ENCODE measurements at places on chromosomes 1 and 21. TPM values are rescaled to one million over a fixed set of nuclear protein-coding genes. Genes with fewer than 3 reads are reported as not detected.

GRCh38 chr1:108057541-108057940 lies 92.6 kb upstream of the VAV3 start:
- no peaks in the 10 kb centered on the region for H3K4me1 ChIP-seq
- no peak for DNase-seq
- no peak overlapping the region for H3K4me3 ChIP-seq
- H3K27me3 ChIP-seq = no peaks in the 10 kb centered on the region

Gene FASLG
- total RNA-seq = 44.5 TPM

DNA sequence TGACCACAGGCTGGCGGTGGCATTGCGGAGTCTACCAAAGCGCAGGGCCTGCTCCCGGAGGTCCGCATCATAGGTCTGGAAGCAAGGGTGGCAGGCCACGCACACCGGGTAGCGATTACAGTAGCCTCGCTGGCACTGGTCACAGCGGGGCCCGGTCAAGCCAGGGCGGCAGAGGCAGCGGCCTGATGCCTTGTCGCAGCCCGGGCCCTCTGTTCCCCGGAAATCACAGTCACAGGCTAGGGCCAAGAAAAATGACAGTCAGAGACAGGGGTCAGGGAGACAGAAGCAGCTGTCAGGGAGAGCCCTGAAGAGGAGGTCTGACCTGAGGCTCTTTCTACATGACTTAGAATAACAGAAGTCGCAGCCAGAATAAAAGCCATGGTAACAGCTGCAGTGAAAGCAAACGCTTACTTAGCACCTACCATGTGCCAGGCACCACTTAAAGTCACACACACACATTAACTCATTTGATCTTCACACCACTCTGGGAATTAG lies 26.4 kb downstream of the LAMB3 start:
- H3K27ac ChIP-seq = no peak overlapping the region
- no peaks in the 10 kb centered on the region for H3K27me3 ChIP-seq
- H3K36me3 ChIP-seq = no peaks in the 10 kb centered on the region
- no peak for DNase-seq
- H3K4me3 ChIP-seq = no peak overlapping the region
- peaks cover 7% of the 10 kb centered on the region for H3K4me1 ChIP-seq

Gene ZNF648
- total RNA-seq = not detected

Gene GSTM5
- not detected for total RNA-seq

Gene FBXO2
- 6.7 TPM for total RNA-seq

Gene PRAMEF5
- total RNA-seq = not detected

Gene AADACL3
- total RNA-seq = not detected

- no peak overlapping the region for H3K27ac ChIP-seq
- no peaks in the 10 kb centered on the region for H3K27me3 ChIP-seq
- peaks cover 57% of the 10 kb centered on the region for H3K36me3 ChIP-seq
Measured at GRCh38 chr1:28510970-28511440, 5.2 kb downstream of the RCC1 start.

Gene FMO2
- total RNA-seq = not detected

DNA sequence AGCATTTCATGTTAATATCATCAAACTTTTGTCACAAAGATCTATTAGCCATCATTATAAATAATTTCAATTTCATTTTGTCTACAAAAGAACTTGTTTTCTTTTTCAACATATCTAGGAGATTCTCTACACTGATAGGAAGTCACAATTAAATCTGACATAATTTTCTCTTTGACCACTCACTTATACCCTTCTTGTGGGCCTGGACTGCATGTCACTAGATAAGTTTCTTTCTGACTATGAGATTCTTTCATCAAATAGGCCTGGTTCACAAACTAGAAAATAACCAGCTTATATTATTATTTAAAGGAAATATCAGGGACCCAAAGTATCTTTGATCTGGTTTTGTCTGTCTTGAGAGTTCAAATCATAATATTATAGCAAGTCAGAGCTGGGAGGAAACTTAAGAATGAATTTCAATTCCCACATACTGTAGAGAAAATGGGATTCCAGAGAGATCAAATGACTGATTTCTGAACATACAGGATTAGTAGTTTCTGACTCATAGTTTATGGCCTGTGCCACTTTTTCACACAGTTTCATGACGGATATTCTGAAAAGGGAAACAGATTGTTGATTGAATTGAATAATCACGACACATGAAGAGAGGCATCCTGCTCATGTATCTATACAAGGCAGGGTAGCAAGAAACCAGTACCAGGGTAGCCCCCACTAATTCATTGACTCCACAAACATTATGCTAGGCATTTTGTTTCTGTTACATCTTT lies 355.8 kb downstream of the GPATCH2 start:
- no peak for DNase-seq
- no peaks in the 10 kb centered on the region for H3K27me3 ChIP-seq
- no peaks in the 10 kb centered on the region for H3K4me1 ChIP-seq
- no peak overlapping the region for H3K4me3 ChIP-seq
- no peak overlapping the region for H3K27ac ChIP-seq

GRCh38 chr1:247421074-247421473 lies 5.1 kb downstream of the NLRP3 start:
- H3K4me1 ChIP-seq = peaks cover 7% of the 10 kb centered on the region
- DNase-seq = no peak
- no peak overlapping the region for H3K4me3 ChIP-seq
- no peak overlapping the region for H3K27ac ChIP-seq
- H3K36me3 ChIP-seq = no peaks in the 10 kb centered on the region
- H3K27me3 ChIP-seq = no peaks in the 10 kb centered on the region

Gene TLR5
- 0.24 TPM for total RNA-seq

DNA sequence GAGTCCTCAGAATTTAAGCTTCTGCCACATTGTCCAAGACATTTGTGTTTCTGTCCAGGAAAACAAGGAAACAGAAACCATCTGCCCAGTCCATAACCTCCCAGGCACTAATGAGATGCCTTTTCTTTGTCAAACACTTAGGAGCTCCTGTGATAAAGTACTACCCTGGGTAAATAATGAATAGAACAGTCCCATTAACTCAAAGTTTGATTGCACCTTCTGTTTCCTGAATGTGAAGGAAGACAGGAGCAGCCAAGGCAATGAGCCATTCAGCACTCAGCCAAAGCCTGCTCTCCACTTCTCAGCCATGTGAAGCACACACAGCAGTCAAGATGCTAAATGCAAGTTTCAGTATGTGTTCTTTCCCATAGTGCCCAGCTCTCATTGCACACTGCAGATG lies 199.8 kb downstream of the SEC16B start:
- no peaks in the 10 kb centered on the region for H3K36me3 ChIP-seq
- H3K4me3 ChIP-seq = no peak overlapping the region
- no peaks in the 10 kb centered on the region for H3K27me3 ChIP-seq
- no peak overlapping the region for H3K27ac ChIP-seq

- H3K27ac ChIP-seq = no peak overlapping the region
- no peaks in the 10 kb centered on the region for H3K4me1 ChIP-seq
- no peaks in the 10 kb centered on the region for H3K36me3 ChIP-seq
- H3K27me3 ChIP-seq = no peaks in the 10 kb centered on the region
- DNase-seq = no peak
Measured at GRCh38 chr1:67861856-67862516, 28.7 kb upstream of the GNG12 start.

Gene SLC9A1
- total RNA-seq = 37.4 TPM

DNA sequence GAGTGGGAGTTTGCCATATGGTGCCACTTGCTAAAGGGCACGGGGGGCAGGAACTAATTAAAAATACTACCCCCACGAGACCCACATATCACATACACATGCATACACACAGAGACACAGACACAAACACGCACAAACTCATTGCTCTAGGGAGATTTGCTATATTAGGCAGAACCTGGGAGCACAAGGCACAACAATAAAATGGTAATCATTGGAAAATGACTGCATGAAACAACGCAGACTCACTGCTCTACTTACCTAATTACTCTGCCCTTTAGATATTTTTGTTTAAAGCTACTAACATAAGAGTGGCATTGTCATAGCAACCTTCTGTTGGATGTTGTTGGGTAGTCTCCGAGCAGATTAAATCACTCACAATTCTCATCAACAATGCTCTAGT lies 20.3 kb upstream of the RGS4 start:
- DNase-seq = no peak
- H3K27me3 ChIP-seq = peaks cover under 1% of the 10 kb centered on the region
- H3K4me3 ChIP-seq = no peak overlapping the region

DNA sequence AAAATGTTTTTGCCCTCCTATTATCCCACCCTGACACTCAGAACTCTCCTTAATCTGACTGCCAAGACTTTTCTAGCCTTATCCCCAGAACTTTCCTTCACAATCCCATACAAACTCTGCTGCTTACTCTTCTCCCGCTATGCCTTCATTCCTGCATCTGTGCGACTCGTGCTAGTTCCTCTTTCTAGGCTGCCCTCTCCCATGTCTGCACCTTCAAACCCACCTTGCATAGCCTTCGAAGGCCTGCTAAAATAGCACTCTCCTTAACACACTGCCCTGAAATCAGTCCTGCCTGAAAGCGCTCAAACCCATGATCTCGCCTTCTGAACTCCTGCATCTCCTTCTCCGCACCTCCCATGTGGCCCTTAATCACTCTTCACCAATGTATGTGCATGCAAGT lies 2.5 kb upstream of the NCF2 start:
- no peak overlapping the region for H3K27ac ChIP-seq
- H3K4me1 ChIP-seq = peaks cover 30% of the 10 kb centered on the region
- no peaks in the 10 kb centered on the region for H3K27me3 ChIP-seq
- no peak for DNase-seq
- H3K4me3 ChIP-seq = no peak overlapping the region
- H3K36me3 ChIP-seq = no peaks in the 10 kb centered on the region

GRCh38 chr1:25971066-25971810 lies 26.6 kb downstream of the PAFAH2 start:
- H3K4me1 ChIP-seq = peaks cover 15% of the 10 kb centered on the region
- H3K27me3 ChIP-seq = no peaks in the 10 kb centered on the region
- H3K36me3 ChIP-seq = peaks cover 79% of the 10 kb centered on the region
- H3K27ac ChIP-seq = peak overlapping the region; percentile 24

Data from natural killer cell (primary cell).